Ureter (tissue), 1 donor: ENCODE measurements at places on chromosomes 2 and 18. TPM values are rescaled to one million over a fixed set of nuclear protein-coding genes. Genes with fewer than 3 reads are reported as not detected.

ITGAV gene
- total RNA-seq: 60.1 TPM

- peak; percentile 51 for DNase-seq
Measured at GRCh38 chr2:20483194-20483895, 36.5 kb downstream of the RHOB start.

GRCh38 chr18:49416511-49416910 is 43.9 kb downstream of the DYM start:
- no peak for DNase-seq

SERPINB3 gene
- total RNA-seq: not detected

- DNase-seq: no peak
Measured at GRCh38 chr2:129587426-129588064, 391.9 kb upstream of the RAB6C start.

DNA sequence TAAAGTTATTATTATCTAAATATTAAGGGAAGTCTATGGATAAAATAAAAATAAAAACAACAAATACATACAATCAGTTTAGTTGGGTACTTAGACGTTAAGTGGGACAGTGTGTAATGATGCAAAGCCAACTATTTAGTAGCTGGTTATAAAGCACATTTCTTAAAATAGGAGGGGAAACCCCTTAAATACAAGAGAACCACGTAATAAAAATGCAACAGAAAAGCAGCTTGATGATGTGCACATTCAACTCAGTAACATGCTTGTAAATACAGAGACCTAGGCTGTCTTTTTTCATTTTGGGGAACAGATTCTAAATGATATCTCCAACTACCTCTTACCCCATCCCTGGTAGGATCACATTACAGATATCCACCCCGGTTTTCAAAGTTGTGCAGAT is 134.3 kb upstream of the AQP4 start:
- DNase-seq: no peak

- DNase-seq: no peak
Measured at GRCh38 chr2:156474401-156474800, 38.2 kb downstream of the GPD2 start.

SYT4 gene
- not detected for total RNA-seq

DNA sequence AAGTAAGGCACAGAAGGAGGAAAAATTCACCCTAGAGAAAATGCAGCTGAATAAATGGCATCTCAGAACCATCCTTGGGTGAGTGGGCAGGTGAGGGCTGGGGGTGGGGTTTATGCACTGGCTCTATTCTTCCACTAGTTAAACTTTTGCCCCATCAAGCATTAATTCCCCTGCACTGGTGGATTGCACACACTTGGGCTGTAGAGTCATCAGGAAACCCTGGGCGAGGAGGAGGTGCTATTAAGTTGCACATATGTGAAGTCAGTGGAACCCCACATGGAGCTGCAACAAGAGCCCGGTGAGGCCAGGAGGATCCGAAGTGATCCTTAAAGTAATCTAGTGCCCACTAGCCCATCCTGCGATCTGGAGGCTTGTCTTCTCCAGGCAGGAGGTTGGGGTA is 6.8 kb upstream of the DNAJB2 start:
- no peak for DNase-seq

- peak; percentile 90 for DNase-seq
Measured at GRCh38 chr2:240851078-240851991, 17.3 kb upstream of the AGXT start.

POTEJ gene
- total RNA-seq: not detected

- DNase-seq: no peak
Measured at GRCh38 chr2:187912950-187913349, 358.7 kb upstream of the TFPI start.

- peak; percentile 81 for DNase-seq
Measured at GRCh38 chr2:237558961-237559641, 7.3 kb upstream of the PRLH start.

DNA sequence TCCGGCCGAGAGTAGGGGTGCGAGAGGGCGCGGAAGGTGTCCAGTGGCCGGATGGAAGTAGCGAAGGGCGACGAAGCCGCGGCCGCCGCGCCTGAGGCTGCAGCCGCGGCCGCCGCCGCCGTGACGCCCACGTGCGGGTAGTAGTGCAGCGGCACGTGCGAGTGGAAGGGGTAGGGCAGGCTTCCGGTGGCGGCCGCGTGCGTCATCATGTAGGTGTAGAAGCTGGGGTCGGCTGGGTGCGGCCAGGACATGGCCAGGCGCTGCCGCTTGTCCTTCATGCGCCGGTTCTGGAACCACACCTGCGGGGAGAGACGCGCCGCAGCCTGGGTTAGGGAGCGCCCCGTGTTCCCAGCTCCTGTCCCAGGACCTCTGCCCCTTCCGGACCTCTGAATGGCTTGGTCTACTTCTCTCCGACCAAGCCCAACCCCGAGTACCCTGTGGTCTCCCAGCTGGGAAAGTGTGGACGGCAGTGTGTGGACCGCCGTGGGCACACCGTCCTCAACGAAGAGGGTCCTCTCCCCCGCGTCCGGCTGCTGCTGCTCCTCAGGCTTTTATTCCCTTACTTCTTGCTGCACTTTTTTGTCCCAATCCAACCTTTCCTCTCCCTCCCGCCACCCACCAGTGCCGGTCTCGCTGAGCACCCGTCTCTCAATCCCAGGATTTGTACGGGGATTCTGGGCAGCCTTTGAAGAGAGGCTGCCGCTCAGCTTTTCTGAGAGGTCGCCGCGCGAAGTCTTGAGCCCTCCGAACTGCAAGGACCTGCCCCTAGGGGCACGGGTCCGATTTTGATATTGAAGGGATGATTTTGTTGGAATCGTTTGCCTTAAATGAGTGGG is 3.0 kb downstream of the EVX2 start:
- no peak for DNase-seq

- DNase-seq: no peak
Measured at GRCh38 chr2:236366397-236366796, 102.2 kb upstream of the ASB18 start.

DNA sequence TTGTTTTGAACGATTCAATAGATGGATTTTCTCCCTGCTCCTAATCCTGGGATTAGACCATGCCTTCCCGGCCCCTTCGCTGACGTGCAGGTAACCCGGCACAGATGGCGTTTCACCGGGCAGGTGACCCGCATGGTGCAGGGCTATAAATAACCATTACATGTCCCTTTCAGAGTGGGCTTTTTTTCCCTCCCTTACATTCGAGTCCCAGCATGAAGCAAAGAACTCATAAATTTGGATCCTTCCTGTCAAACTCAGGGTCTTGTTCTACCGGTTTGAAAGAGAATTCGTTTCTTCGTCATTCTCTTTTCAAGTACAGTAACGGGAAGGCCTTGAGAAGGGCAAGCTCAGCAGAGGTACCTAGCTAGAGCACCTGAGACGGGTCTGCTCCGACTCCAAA is 46.1 kb downstream of the EDAR start:
- no peak for DNase-seq

DNA sequence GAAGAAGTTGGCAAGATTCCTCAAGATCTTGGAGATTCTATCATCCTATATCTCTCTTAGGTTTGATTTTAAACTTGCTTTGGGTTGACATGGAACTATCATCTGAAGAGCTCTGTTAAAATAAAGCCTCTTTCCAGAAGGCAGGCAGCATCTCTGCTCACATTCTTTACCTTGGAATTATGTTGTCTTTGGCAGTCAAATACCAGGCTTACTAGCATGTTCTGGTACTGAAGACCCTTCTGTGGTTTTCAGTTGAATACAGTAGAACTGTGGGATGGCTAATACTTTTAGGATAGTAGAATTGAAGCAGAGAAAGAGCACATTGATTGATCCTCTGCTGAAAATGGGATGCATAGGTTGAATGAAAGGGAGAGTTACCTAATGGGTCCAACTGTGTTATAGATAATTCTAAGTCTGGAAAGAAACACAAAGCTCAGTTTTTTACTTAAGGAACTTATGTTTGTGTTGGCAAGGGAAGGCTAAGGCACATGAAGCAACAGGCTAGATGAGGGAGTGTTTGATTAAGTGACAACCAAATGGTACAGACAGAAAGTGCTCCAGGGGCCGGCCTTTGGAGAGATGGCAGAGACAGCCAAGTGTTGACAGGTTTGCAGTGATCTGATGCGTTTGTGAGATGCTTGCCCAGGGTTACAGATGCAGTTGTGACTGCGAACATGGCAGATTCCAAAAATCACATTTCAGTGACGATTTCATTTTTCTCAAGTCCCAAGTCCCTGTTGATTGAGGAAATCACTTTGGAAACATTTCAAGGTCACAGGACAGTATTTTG is 397.9 kb downstream of the MEIS1 start:
- no peak for DNase-seq

AMER3 gene
- total RNA-seq: not detected

- no peak for DNase-seq
Measured at GRCh38 chr2:208034503-208035140, 9.3 kb upstream of the PLEKHM3 start.

DNA sequence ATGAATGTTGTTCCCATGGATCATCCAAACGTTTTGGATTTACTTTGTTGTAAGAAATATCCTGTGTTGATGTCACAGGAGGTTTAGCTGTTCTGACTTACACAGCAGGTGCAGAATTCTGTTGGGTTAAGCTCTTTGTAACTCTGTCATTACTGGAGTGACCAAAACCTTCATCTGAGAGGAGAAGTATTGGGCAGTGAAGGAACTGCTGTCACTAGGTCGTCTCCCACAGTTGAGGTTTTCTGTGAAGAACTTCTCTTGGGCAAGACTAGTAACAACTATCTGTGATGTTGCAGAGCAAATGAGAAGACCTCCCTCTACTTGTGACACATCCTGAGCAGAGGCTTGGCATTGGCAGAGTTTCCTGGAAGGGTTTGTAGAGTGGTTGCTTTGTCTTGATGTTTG is 2.9 kb downstream of the SPTBN1 start:
- no peak for DNase-seq

DNA sequence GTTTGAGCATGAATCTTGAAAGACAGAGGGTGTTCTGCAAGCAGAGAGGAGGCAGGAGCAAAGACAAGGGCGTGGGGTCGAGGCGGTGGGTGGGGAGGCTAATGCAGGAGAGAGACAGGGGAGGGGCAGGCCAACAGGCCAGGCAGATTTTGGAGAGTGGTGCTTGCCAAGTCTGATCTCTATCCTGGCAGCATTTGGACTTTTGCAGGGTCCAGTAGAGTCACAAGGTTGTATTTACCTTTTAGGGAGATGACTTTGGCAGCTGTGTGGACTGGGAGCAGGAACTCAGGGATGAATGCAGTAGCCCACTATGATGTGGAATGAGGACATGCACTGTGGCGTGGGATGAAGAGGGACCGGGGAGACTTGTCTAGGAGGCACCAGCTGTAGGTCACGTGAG is 15.7 kb upstream of the CEP192 start:
- no peak for DNase-seq

KANSL1L gene
- total RNA-seq: 44.1 TPM

DNA sequence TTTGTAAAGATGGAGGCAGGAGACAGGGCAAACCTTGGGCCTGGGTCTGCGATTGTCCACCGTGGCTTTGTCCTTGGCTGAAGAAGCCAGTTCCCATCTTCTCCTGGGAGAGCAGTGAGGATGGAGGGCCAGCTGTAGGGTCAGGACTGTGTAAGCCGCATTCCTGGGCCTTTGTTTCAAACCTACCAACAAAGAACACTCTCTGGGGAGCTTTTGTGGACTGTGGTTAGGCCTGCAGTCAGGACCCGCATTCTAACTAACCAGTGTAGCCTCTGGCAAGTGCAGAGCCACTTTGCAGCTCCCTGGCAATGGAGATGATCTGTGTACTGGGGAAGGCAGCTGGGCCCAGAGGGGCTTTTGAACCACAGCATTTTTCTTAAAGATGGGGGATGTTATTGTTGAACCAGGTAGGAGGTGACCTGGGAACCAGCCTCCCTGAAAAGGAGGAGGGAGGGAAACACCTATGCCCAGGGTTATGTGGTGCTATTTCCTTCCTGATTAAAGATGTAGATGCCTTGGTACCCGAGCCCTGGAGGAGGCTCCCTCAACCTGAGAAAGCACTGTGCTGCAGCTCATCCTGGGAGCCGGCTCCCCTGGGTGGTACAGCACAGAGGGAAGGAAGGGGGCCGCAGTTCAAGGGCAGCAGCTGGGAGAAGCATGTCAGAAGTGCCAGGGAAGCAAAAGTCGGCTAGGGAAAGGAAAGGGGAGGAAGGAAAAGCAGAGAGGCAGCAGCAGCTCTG is 12.7 kb upstream of the SMAD4 start:
- DNase-seq: no peak

DNA sequence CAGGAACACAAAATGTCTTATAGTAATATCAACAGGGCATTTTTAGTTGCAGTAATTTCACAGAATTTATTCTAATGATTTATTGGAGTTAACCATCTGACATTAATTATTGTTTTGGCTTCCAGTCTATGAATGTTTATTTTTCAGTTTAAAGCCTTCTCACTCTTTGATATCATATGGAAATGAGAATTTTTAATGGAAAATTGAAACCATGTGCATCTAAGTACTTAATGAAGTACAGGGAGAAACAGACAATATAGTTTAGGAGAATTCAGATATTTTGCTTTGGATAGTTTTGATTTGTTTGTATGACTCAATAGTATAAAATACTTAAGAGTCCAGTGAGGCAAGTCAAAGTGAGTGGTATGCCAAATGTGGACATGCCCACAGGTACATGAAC is 126.1 kb downstream of the OLA1 start:
- DNase-seq: no peak

GRCh38 chr2:46798041-46798440 is 117.6 kb downstream of the MCFD2 start:
- no peak for DNase-seq

DNA sequence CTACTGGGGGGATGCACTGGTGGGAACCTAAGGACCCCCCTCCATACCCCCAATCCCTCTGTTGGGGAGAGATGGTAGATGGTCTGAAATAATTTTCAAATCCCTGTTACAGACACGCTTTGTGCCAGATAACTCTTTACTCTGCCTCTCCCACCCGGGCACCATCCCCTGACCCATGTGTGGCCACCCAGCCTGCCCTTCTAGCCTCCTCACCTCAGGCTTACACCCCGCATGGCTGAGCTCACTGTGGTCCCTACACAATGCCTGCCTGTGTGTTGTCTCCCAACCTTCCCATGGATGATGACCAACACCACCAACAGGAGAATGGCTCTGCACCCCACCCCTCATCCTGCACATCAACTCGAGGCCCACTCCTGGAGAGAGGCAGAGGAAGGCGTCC is 15.0 kb downstream of the SPEG start:
- DNase-seq: no peak

DNA sequence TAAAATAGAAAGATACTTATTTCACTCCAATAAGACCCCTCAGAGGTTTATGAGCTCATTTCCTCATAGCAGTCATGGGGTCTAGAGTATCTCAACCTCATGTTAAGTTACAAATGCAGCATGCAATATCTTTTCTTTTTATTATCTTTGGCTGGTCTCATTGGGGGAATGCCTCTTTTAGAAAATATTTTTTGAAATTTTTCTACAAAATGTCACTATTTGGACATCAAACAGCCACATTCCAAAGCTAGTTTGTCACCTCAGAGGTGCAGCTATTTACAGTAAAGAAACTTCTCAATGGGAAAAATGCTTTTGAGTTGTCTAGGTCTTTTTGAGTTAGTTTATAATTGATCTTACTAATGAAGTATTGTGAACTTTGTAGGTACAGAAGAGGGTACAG is 370.7 kb upstream of the LRATD1 start:
- DNase-seq: no peak

FSHR gene
- total RNA-seq: not detected

GRCh38 chr18:55790296-55790695 is 202.3 kb upstream of the TCF4 start:
- no peak for DNase-seq

NAT8 gene
- total RNA-seq: not detected

GRCh38 chr2:233650981-233651380 is 14.7 kb downstream of the UGT1A10 start:
- DNase-seq: peak; percentile 80

- DNase-seq: no peak
Measured at GRCh38 chr2:196353717-196354116, 182.3 kb upstream of the STK17B start.

GKN2 gene
- not detected for total RNA-seq
